ENCODE measurements at places on chromosomes 2 and 18. TPM values are rescaled to one million over a fixed set of nuclear protein-coding genes. Genes with fewer than 3 reads are reported as not detected.

The PFN4 gene
- total RNA-seq, result 0.66 TPM

The EML6 gene
- 47.2 TPM for total RNA-seq

The LRRC30 gene
- total RNA-seq, result not detected

The LCLAT1 gene
- total RNA-seq, result 21.9 TPM

The NT5DC4 gene
- 10.3 TPM for total RNA-seq

The CAVIN2 gene
- total RNA-seq, result not detected

The WNT10A gene
- 36.6 TPM for total RNA-seq
